Stimulated activated CD4-positive, alpha-beta T cell treated with anti-CD3 and anti-CD28 coated beads, TNF-alpha, amount 100 ng/mL, for 24 hours (primary cell): ENCODE measurements at places on chromosomes 11 and 22.

DNA sequence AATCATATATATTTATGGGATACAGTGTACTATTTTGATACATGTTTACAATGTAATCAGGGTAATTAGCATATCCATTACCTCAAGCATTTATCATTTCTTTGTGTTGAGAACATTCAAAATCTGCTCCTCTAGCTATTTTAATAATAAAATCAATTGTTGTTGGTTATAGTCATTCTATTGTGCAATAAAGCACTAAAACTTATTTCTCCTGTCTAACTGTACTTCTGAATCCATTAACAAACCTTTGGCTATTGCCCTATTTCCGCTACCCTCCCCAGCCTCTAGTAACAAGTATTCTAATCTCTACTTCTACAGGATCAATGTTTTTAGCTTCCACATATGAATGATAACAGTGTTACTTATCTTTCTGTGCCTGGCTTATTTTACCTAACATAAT, 15.3 kb upstream of the USP2 start:
- DNase-seq, result no peak

- DNase-seq, result no peak
Observed at GRCh38 chr22:36267058-36267457, 14.1 kb downstream of the APOL1 start.

- no peak for DNase-seq
Observed at GRCh38 chr11:7467652-7468051, 17.7 kb upstream of the OLFML1 start.

- no peak for DNase-seq
Observed at GRCh38 chr11:129252621-129253020, 60.5 kb upstream of the ARHGAP32 start.

DNA sequence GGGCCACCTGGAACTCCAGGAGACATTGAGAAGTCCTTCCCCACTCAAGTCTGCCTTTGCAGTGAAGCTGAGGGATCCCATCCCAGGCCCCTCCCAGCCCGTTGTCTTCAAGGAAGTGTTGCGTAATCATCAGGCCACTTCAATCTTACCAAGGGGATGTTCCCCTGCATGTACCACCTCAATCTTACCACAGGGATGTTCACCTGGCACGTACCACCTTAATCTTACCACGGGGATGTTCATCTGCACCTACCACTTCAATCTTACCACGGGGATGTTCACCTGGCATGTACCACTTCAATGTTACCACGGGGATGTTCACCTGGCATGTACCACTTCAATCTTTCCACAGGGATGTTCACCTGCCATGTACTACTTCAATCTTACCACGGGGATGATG, 108.0 kb upstream of the SYN3 start:
- no peak for DNase-seq

DNA sequence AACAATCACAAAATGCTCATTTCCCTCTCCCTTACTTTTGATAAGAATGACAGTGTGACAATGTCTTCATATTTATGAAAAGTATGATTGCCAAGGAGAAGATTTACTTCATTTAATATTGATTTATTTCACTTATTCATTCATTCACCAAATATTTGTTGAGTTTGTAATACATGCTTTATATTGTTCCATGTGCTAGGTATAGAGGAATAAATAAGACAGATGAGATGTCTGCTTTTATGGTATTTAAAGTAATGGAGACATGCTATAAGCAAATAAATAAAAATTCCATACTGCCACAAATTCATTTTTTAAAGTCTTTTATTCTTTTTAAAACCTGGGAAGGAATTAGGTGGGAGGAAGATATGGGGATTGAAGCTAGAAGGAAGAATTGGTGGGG, 289.4 kb downstream of the GUCY1A2 start:
- no peak for DNase-seq

- no peak for DNase-seq
Observed at GRCh38 chr11:94722735-94723134, 45.4 kb upstream of the AMOTL1 start.

DNA sequence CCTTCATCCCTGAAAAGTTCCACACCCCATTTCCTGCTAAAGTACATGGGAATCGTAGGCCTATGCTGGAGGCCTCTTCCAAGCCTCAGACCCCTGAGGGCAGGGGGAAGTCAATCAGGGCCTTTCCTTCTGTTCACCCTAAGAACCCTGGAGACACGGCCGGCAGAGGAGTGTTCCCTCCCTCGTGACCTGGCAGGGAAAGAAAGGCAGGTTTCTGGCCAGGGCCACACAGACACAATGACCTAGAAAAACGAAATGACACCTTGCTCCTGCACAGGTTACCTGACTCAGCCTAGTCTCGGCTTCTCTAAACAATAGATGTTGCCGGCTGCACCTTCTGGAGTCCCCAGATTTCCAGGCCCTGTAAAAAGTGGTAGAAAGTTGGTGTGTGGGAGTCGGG, 60.6 kb upstream of the CADM1 start:
- DNase-seq, result no peak

- DNase-seq, result peak; percentile 88
Observed at GRCh38 chr22:37198258-37199102, 10.4 kb upstream of the C1QTNF6 start.

DNA sequence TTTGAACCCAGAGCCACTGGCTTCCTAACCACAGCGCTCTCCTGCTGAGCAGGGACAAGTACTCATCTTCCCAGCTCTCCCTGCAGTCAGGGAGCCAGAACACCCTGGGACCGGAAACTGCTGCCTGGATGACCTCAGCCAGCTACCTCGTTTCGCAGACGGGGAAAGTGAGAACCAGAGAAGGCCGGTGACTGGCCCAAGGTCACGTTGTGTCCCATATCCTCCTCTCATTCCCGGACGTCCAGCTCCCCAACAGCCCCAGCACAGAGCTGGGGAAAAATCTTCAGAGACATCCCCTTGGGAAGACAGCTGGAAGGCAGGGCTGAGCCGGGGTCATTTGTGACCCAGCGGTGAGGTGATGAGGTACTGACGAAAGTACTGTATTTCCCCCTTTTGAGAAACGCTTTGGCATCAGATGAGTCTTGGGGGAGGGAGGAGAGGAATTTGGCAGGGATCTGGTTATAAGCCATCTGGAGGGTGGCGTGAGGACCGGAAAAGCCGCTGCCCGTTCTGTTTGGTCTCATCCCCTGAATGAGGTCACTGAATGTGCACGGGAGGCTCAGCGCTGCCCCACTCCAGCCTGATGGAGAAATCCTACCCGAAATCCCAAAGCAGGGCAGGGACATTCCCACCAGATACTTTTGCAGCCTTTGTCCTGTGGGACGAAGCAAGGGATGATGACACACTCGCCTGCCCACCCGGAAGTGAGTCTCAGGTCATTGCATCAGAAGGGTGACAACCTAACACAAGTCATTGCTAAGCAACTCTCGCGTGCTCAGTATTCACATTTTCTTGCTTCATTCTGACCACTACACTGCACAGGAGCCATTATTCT, 41.1 kb downstream of the LIF start:
- no peak for DNase-seq
